ENCODE measurements at places on chromosomes 2 and 18. TPM values are rescaled to one million over a fixed set of nuclear protein-coding genes. Genes with fewer than 3 reads are reported as not detected.

DNA sequence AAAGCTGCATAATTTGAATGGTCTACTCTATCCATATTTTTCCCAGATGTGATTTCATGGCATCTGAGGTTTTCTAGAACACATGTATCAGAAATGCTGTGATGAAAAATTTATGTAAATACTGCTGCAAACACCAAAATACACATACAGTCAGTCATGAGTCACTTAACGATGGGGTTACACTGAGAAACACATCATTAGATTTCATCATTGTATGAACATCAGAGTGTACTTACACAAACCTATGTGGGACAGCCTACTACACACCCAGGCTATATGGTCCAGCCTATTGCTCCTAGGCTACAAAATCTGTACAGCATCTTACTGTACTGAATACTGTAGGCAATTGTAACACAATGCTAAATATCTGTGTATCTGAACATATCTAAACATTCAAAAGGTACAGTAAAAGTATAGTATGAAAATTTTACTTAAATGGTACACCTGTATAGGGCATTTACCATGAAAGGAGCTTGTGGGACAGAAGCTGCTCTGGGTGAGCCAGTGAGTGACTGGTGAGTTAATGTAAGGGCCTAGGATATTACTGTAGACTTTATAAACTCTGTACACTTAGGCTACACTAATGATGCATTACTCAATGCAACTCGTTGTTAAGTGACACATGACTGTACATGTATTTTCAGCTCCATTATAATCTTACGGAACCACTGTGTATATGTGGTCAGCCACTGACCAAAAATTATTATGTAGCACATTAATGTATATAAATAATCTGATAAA, 33.5 kb downstream of the PNO1 start:
- no peak overlapping the region for H3K4me3 ChIP-seq
- H3K27ac ChIP-seq, result no peak overlapping the region
- no peak for DNase-seq
- H3K36me3 ChIP-seq, result no peaks in the 10 kb centered on the region
- H3K4me1 ChIP-seq, result no peaks in the 10 kb centered on the region

- no peaks in the 10 kb centered on the region for H3K27me3 ChIP-seq
- no peak for DNase-seq
- no peaks in the 10 kb centered on the region for H3K36me3 ChIP-seq
- no peaks in the 10 kb centered on the region for H3K4me1 ChIP-seq
These were observed 46.1 kb upstream of the THOC1 start for GRCh38 chr18:313931-314330.

DNA sequence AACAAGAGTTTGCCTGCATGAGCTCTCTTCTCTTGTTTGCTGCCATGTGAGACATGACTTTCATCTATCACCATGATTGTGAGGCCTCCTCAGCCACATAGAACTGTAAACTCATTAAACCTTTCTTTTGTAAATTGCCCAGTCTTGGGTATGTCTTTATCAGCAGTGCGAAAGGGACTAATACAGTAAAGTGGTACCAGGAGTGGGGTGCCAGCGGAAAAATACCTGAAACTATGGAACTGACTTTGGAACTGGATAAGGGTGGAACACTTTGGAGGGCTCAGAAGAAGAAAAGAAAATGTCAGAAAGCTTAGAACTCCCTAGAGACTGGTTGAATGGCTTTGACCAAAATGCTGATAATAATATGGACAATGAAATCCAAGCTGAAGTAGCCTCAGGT, 260.9 kb downstream of the DSC3 start:
- no peaks in the 10 kb centered on the region for H3K4me1 ChIP-seq
- no peak for DNase-seq
- H3K36me3 ChIP-seq, result no peaks in the 10 kb centered on the region
- no peak overlapping the region for H3K4me3 ChIP-seq
- H3K27ac ChIP-seq, result no peak overlapping the region

DNA sequence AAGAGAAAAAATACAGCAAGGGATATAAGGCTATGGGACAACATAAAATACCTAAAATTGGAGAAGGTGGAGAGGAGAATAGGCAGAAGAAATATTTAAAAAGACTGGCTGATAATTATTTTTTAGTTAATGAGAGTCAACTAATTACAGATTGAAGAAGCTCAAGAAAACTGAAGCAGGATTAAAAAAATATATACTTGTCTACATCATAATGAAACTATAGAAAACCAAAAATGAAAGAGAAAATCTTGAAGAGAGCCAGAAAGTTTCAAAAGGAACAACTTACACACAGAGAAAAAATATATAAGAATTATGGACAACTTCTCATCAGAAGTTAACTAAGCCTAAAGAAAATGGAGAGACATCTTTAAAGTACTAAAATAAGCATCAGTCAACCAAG, 62.9 kb upstream of the APCDD1 start:
- DNase-seq, result no peak
- H3K27ac ChIP-seq, result no peak overlapping the region
- H3K27me3 ChIP-seq, result no peaks in the 10 kb centered on the region
- no peak overlapping the region for H3K4me3 ChIP-seq
- H3K36me3 ChIP-seq, result no peaks in the 10 kb centered on the region

- H3K4me1 ChIP-seq, result no peaks in the 10 kb centered on the region
- no peaks in the 10 kb centered on the region for H3K27me3 ChIP-seq
- no peak overlapping the region for H3K4me3 ChIP-seq
- peak; percentile 83 for DNase-seq
- no peak overlapping the region for H3K27ac ChIP-seq
These were observed 9.1 kb upstream of the MYO5B start for GRCh38 chr18:50203801-50204604.

DNA sequence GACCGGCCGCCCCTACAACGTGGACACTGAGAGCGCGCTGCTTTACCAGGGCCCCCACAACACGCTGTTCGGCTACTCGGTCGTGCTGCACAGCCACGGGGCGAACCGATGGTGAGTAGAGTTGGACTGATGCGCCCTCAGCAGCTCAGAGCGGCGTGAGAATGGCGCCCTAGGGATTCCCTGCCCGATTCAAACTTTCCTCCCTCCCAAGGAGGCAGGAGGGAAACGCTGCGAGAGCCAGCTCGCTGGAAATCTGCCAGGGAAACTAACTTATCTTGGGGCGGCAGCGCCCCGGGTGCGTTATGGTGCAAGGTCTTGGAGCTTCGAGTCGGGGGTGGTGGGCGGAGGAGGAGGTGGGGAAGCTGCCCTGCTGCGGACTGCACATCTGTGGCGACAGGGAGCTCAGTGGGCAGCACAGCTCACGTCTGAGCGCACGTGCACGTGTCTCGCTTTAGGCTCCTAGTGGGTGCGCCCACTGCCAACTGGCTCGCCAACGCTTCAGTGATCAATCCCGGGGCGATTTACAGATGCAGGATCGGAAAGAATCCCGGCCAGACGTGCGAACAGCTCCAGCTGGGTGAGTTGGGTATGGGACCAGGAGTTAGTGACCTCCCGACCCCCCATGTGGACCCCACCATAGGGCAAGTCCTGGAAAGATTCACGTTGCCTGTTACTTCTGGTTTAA, 697 bp downstream of the ITGA4 start:
- H3K4me1 ChIP-seq, result no peaks in the 10 kb centered on the region
- peak overlapping the region; percentile 38 for H3K4me3 ChIP-seq
- no peak overlapping the region for H3K27ac ChIP-seq

GRCh38 chr2:170505631-170506275, 209.4 kb upstream of the SP5 start:
- no peaks in the 10 kb centered on the region for H3K36me3 ChIP-seq
- no peaks in the 10 kb centered on the region for H3K27me3 ChIP-seq
- no peak overlapping the region for H3K4me3 ChIP-seq

- no peak overlapping the region for H3K4me3 ChIP-seq
- H3K4me1 ChIP-seq, result peaks cover 18% of the 10 kb centered on the region
- no peaks in the 10 kb centered on the region for H3K36me3 ChIP-seq
- peak overlapping the region; percentile 71 for H3K27ac ChIP-seq
These were observed 86.0 kb downstream of the FMNL2 start for GRCh38 chr2:152420936-152421335.

DNA sequence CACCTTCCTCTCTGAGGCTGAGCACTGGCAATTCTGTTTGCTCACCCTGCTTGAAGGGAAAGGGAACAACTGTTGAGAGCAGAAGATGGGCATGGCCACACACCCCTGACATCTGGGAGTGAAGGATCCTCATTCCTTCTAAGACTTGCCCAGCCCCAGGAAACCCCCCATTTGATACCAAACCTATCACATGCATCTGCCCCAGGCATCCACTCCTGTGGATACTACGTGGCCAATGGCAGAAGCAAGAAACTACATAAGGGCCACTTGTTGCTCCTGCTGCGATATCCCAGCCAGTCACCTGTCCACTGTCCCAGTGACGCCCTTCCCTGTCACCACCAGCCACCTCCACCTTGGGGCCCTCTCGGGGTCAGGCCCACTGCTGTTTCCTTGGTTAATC, 185.2 kb downstream of the SMAD2 start:
- no peak overlapping the region for H3K4me3 ChIP-seq
- H3K4me1 ChIP-seq, result peaks cover 4% of the 10 kb centered on the region
- no peak for DNase-seq
- H3K27ac ChIP-seq, result no peak overlapping the region

- no peak for DNase-seq
- no peaks in the 10 kb centered on the region for H3K4me1 ChIP-seq
- H3K36me3 ChIP-seq, result no peaks in the 10 kb centered on the region
- H3K4me3 ChIP-seq, result no peak overlapping the region
- peaks cover 14% of the 10 kb centered on the region for H3K27me3 ChIP-seq
These were observed 1.5 kb downstream of the MFSD6 start for GRCh38 chr2:190409616-190410015.

DNA sequence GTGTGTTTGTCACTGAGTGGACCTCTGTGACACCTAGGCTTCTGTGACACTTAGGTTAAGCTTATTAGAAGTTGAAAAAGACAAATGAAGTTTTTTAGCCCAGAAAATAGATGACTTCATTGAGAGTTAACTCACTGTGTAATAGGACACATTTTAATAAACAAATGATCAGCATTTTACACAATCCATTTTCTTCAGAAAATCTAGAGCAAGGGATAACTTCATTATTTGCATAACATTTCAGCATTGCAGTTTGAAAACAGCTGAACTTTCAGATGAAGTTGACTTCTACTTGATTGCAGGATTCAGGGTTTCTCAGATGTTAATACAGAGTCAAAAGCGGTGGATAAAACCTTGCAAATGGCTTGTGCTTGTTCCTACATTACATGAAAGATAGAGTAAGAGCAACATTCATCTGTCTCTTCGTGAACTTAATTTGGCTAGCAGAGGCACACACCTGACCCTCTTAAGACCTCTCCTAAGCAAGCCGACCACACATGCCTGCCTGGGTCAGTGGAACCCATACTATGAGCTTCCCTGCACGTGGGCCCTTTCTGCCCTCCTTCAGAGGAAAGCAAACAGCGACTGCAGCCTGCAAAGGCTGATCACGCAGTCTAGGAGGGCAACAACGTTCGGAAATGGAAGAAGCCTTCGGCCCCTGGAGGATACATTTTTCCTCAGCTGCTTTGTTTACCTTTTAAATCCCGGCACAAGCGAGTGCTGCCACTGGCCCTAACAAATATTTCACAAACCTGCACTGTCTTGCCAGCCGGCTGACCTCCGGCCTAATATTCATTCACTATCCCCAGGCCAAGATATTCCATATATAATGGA, 16.6 kb downstream of the ITGB1BP1 start:
- DNase-seq, result no peak
- H3K27me3 ChIP-seq, result no peaks in the 10 kb centered on the region
- H3K4me1 ChIP-seq, result no peaks in the 10 kb centered on the region
- H3K27ac ChIP-seq, result no peak overlapping the region
- H3K4me3 ChIP-seq, result no peak overlapping the region
- no peaks in the 10 kb centered on the region for H3K36me3 ChIP-seq

GRCh38 chr18:35570182-35570581, 11.4 kb upstream of the GALNT1 start:
- no peaks in the 10 kb centered on the region for H3K36me3 ChIP-seq
- no peaks in the 10 kb centered on the region for H3K4me1 ChIP-seq
- no peak overlapping the region for H3K4me3 ChIP-seq
- no peak for DNase-seq
- H3K27me3 ChIP-seq, result no peaks in the 10 kb centered on the region
- no peak overlapping the region for H3K27ac ChIP-seq

DNA sequence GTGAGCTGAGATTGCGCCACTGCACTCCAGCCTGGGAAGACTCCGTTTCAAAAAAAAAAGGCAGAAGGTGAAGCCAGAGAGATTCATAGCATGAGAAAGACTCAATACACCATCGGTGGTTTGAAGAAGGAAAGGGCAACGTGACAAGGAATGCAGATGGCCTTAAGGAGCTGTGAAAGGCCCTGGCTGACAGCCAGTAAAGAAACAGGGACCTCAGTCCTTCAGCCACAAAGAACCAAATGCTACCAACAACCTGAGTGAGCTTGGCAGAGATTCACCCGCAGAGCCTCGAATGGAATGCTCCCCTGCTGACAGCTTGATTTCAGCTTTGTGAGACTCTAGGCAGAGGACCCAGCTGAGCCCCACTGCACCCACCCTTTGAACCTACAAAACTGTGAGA, 154.9 kb upstream of the NDUFV2 start:
- H3K4me3 ChIP-seq, result no peak overlapping the region
- H3K36me3 ChIP-seq, result no peaks in the 10 kb centered on the region
- H3K4me1 ChIP-seq, result peaks cover 8% of the 10 kb centered on the region
- H3K27me3 ChIP-seq, result no peaks in the 10 kb centered on the region

DNA sequence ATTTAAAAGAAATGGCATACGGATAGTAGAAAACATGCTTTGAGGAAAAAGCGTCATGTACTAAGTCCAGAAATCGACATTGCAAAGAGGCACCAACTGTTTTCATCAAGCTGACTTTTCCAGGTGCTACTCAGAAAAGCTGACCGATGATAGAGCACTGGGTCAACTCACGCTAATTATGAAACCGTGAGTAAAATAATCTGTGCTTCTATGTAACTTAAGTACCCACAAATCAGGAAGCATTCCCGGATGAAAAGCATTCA, 353 bp upstream of the NUP35 start:
- H3K4me1 ChIP-seq, result peaks cover 6% of the 10 kb centered on the region
- peak overlapping the region; percentile 59 for H3K4me3 ChIP-seq
- H3K27me3 ChIP-seq, result no peaks in the 10 kb centered on the region
- peaks cover 2% of the 10 kb centered on the region for H3K36me3 ChIP-seq
- H3K27ac ChIP-seq, result peak overlapping the region; percentile 96

- no peak for DNase-seq
- H3K4me1 ChIP-seq, result peaks cover 12% of the 10 kb centered on the region
- H3K4me3 ChIP-seq, result no peak overlapping the region
- H3K36me3 ChIP-seq, result no peaks in the 10 kb centered on the region
These were observed 22.0 kb upstream of the FZD5 start for GRCh38 chr2:207791579-207792243.

DNA sequence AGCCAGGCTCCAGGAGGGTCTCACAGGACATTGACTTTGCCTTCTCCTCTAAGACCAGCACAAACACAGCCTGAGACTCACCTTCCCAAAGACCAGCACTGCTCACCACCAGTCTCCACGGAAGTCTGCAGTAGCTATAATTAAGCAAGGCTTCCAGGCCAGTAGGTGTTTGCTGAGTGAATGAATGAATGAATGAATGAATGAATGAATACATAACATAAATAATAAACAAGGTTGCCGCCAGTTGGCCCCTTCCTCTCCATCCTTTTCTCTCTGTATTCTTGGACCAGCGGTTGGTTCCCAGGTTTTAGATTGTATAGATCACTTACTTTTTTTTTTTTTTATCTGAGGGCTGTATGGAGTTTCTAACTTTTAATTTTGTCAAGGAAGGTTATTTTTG, 222.4 kb upstream of the ID2 start:
- H3K4me3 ChIP-seq, result no peak overlapping the region
- DNase-seq, result no peak
- H3K36me3 ChIP-seq, result no peaks in the 10 kb centered on the region
- H3K4me1 ChIP-seq, result peaks cover 8% of the 10 kb centered on the region

ADRA2B gene
- total RNA-seq, result 0.87 TPM

G6PC2 gene
- total RNA-seq, result not detected

TNS1 gene
- 27.6 TPM for total RNA-seq

ANKRD36C gene
- 24.9 TPM for total RNA-seq

ADAM23 gene
- total RNA-seq, result 2.0 TPM

CLEC4F gene
- not detected for total RNA-seq

PCARE gene
- total RNA-seq, result 2.2 TPM

Data from hepatocyte (in vitro differentiated cells).